ENCODE measurements at places on chromosomes 2 and 18.

- no peaks in the 10 kb centered on the region for H3K4me1 ChIP-seq
- no peak overlapping the region for H3K4me3 ChIP-seq
- H3K36me3 ChIP-seq = no peaks in the 10 kb centered on the region
- no peaks in the 10 kb centered on the region for H3K27me3 ChIP-seq
- ATAC-seq = no peak
Measured at GRCh38 chr2:72780477-72780876, 45.4 kb downstream of the EXOC6B start.

GRCh38 chr2:201712726-201713125 lies 14.3 kb upstream of the MPP4 start:
- peaks cover 89% of the 10 kb centered on the region for H3K36me3 ChIP-seq
- H3K4me3 ChIP-seq = no peak overlapping the region
- no peak overlapping the region for H3K27ac ChIP-seq
- ATAC-seq = no peak
- no peaks in the 10 kb centered on the region for H3K27me3 ChIP-seq

GRCh38 chr2:95292623-95293260 lies 4.4 kb upstream of the KCNIP3 start:
- no peak for ATAC-seq
- peaks cover 11% of the 10 kb centered on the region for H3K36me3 ChIP-seq
- H3K4me3 ChIP-seq = no peak overlapping the region
- H3K4me1 ChIP-seq = no peaks in the 10 kb centered on the region
- H3K27ac ChIP-seq = no peak overlapping the region
- no peaks in the 10 kb centered on the region for H3K27me3 ChIP-seq

GRCh38 chr2:130754811-130755210 lies 529 bp upstream of the AMER3 start:
- H3K4me3 ChIP-seq = no peak overlapping the region
- peaks cover 80% of the 10 kb centered on the region for H3K27me3 ChIP-seq
- no peak overlapping the region for H3K27ac ChIP-seq

DNA sequence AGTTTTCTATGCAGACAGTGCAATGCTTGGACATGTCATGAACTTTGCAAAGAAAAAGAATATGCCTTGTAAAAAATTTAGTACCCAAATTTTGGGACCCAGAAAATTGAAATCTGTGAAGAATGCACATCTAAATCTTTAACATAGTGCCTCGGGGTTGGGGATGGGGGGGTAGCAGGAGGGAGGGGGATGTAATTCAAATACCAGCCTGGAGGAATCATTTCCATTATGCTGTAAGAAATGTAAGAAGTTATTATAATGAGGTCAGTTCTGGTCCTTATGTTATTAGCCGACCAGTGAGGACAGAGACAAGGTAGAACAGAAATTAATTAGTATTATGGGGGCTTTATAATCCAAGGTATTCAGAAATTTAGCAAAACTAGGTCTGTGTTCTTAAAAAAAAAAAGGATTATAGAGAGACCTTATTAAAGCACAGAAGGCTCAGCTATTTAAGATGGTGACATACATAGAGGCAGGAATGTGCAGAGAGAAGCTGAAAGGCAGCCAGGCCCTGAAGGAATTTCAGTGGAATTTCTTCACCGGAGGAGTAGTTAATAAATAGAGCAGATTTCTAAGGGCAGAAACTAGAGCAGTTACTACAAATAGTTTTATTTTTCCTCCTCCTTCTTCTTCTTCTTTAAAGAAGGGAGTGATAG lies 89.0 kb upstream of the RBMS1 start:
- no peaks in the 10 kb centered on the region for H3K27me3 ChIP-seq
- H3K27ac ChIP-seq = peak overlapping the region; percentile 89
- H3K4me3 ChIP-seq = no peak overlapping the region

GRCh38 chr2:172273910-172274571 lies 153.3 kb upstream of the ITGA6 start:
- no peaks in the 10 kb centered on the region for H3K36me3 ChIP-seq
- ATAC-seq = no peak
- no peaks in the 10 kb centered on the region for H3K4me1 ChIP-seq

GRCh38 chr18:8828798-8829197 lies 123.4 kb downstream of the MTCL1 start:
- no peaks in the 10 kb centered on the region for H3K27me3 ChIP-seq
- ATAC-seq = no peak
- H3K4me3 ChIP-seq = no peak overlapping the region
- peak overlapping the region; percentile 16 for H3K27ac ChIP-seq

DNA sequence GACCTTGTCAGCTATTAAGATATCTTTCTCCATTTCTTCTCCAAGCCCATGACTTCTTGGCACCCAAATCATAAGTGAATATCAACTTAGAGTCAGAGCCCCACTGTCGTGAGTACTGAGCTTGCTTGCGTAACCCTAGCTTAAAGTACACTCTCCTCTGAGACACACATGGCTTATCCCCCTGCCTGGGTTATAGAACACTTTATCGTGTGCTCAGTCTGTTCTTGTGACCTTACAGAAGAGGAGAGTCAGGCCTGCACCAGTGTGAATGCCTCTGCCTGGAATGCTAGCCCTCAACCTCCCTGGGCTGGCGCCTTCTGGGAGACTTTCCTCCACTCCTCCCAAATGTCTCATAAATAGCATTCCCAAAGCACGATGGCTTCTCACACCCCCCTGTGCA lies 79.3 kb downstream of the CEP192 start:
- H3K36me3 ChIP-seq = no peaks in the 10 kb centered on the region
- no peak overlapping the region for H3K27ac ChIP-seq
- H3K27me3 ChIP-seq = no peaks in the 10 kb centered on the region
- no peak overlapping the region for H3K4me3 ChIP-seq
- ATAC-seq = no peak

GRCh38 chr2:180823546-180824141 lies 156.8 kb upstream of the UBE2E3 start:
- H3K36me3 ChIP-seq = no peaks in the 10 kb centered on the region
- no peaks in the 10 kb centered on the region for H3K27me3 ChIP-seq
- no peaks in the 10 kb centered on the region for H3K4me1 ChIP-seq
- no peak overlapping the region for H3K27ac ChIP-seq
- H3K4me3 ChIP-seq = no peak overlapping the region

DNA sequence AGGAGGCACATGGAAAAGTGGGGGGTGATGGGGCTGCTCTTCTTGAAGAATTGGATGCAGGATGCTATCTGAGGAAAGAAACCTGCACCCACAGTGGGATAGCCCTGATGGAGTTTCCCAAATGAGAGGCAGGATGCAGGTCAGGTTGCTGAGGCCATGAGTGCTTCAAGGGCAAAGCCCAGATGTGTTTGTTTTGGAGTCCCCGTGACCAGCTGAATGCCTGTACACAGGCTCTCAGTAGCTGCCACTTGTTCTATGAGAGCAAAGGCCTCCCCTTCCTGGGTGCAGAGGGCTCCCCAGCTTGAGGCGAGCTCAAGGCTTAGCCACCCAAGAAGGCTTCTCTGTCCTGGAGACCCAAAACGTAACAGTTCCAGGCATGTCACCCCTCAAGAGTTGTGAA lies 192.7 kb downstream of the SEPTIN10 start:
- H3K4me1 ChIP-seq = peaks cover 20% of the 10 kb centered on the region
- no peak for ATAC-seq
- no peak overlapping the region for H3K4me3 ChIP-seq
- H3K27me3 ChIP-seq = no peaks in the 10 kb centered on the region
- no peak overlapping the region for H3K27ac ChIP-seq
- no peaks in the 10 kb centered on the region for H3K36me3 ChIP-seq

GRCh38 chr18:10368456-10369453 lies 85.7 kb upstream of the APCDD1 start:
- no peak overlapping the region for H3K4me3 ChIP-seq
- ATAC-seq = no peak
- H3K27me3 ChIP-seq = no peaks in the 10 kb centered on the region
- H3K27ac ChIP-seq = no peak overlapping the region

Measured in gastroesophageal sphincter (tissue), 4 donors.